Hematopoietic multipotent progenitor cell treated with erythropoietin and hydrocortisone succinate and interleukin-3 and kit ligand, for 15 days (in vitro differentiated cells): ENCODE measurements at places on chromosomes 16 and 17.

GRCh38 chr16:85310868-85311585 is 198.8 kb upstream of the CIBAR2 start:
- DNase-seq = no peak

GRCh38 chr16:7914748-7915147 is 582.1 kb downstream of the RBFOX1 start:
- DNase-seq = no peak

GRCh38 chr17:27768858-27769410 is 31.4 kb downstream of the NOS2 start:
- DNase-seq = no peak

DNA sequence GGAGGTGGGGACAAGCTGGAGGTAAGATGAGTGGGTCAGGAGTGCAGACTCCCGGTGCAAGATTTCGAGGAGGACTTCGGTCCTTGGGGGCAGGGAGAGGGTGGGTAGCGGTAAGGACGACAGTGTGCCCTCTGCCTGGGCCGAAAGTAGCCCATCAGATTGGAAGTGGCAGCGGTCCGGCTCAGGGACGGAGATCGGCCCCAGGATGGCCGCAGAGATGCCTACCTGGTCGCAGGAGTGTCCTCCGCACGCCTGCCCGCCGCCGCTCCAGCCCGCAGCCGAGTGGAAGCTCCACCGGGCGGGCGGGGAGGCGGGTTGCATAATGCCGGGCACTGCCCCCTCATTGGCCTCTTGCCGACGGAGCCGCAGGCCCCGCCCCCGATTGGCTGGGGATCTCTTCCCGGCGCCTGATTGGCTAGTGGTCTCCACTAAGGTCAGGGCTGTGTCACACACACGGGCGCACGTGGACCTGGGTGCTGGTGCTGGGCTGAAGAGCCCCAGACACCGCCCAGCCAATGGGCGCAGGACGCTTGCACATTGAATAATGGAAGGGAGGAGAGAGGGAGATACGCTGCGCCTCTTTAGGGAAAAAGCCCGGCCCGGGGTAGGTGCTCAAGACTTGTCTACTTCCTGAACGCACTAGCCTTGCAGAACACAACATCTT is at the start of gene PER1:
TSS of gene PER1 (minus strand) at position 293 of the 664 bp plus-strand sequence. CDS start 1,698 bp downstream, outside the sequence.
- peak; percentile 92 for DNase-seq

GRCh38 chr16:27508476-27508875 is 41.2 kb downstream of the GTF3C1 start:
- no peak for DNase-seq

DNA sequence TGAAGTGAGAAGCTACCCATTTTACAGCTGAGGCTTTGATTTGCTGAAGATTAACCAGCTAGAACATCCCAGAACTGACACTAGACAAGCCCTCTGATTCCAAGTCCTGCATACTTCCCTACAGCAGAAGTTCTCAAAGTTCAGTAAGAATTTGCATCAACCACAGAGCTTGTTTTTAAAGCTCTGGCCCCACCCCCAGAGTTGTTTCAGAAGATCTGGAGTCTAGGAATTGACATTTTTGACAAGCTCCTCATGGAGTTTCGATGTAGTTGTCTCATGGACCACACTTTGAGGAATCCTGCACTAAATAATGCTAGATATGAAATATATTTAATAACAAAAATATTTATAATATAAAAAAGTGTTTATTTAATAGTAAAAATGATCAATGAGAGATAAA is 120.3 kb upstream of the ADAMTS18 start:
- DNase-seq = no peak

- no peak for DNase-seq
Observed at GRCh38 chr17:80712606-80713005, 168.0 kb downstream of the RPTOR start.

DNA sequence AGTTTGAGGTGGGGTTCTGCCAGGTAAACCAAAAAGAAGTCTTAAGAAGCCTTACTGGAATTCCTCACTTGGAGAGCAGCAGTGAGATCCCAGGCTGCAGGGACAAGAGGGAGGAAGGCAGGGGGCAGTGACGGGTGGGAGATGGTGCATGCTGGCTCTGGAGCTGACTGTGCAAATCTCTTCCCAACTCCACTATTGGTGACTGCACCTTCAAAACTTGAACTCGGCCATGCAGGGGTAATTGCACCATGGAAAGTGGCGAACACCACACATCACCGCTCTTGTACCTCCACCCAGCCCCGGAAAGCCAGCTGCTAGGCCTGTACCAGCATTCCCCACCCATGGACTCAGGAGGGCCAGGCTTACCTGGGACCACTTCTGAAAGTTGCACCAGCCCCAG is 51.4 kb upstream of the CDR2 start:
- no peak for DNase-seq

GRCh38 chr16:5215901-5216300 is 118.3 kb upstream of the EEF2KMT start:
- DNase-seq = no peak

- no peak for DNase-seq
Observed at GRCh38 chr17:48427598-48427997, 2.4 kb downstream of the SKAP1 start.

- no peak for DNase-seq
Observed at GRCh38 chr16:66798161-66798560, 3.2 kb downstream of the TERB1 start.

DNA sequence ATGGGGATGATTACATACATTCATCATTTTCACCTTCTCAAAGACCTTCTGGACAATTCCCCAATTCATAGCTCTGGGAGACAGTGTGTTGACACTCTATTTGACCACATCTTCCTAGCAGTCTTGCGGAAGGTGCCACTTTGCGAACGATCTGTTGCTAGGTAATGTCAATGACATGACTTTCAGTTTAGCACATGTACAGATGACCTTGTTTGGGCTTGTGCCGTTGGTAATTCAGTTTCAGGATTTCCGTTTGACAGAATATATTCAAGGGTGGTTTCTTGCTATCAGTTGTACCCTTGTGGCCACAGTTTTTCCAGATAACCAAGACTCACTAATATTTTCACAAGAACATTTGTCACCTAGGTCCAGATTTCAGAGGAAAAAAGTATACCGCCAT is 478.2 kb downstream of the WWOX start:
- DNase-seq = no peak
